ENCODE measurements at places on chromosomes 12 and 14.

- DNase-seq = no peak
Observed at GRCh38 chr12:42758806-42759205, 169.3 kb upstream of the PRICKLE1 start.

DNA sequence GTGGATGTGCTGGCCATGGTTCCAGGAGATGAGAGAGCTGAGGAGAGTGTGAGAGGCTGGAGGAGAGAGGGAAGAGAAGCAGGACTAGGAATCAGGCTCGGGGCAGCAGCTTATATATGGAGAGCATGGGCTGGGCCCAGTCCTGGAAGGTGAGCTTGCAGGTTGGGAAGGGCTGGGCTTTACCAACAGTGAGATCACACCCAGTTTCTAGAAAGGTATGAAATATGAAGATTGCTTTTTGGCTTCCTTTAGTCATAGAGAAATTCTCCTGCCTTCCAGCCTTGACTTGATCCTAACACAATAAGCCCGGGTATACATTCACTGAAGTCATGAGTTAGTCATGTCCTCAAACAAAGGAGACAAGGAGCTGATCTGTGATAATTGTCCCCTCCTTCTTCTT lies at the start of gene KRT6A:
KRT6A (minus strand) TSS at position 86 of the 400 bp plus-strand sequence; CDS start at position 17, 69 bp downstream.
- no peak for DNase-seq

GRCh38 chr12:10750385-10750727 lies 27.2 kb upstream of the YBX3 start:
- DNase-seq = no peak

GRCh38 chr12:132481345-132481744 lies 8.6 kb upstream of the FBRSL1 start:
- DNase-seq = no peak

DNA sequence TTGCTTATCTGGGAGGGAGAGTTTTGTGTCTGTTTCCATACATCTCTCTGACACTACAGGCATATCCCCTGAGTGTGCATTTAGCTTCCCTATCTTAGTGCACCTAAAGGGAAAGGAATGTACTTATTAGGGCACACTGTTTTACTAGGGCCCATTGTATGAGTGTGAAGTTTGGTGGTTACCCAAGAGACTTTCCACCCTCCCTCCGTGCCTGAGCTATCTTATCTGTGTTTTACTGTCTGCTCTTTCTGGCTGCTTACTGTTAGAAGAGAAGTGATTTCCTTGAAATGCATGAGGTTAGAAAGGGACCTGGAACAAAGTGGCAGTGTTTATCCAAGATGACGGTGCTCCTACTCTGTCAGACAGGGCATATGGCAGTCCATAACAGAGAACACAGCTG lies 8.5 kb upstream of the SVOP start:
- DNase-seq = no peak

GRCh38 chr14:104148433-104149277 lies 10.3 kb downstream of the KIF26A start:
- no peak for DNase-seq

- DNase-seq = peak; percentile 89
Observed at GRCh38 chr12:6953442-6954315, 2.5 kb downstream of the PTPN6 start.

DNA sequence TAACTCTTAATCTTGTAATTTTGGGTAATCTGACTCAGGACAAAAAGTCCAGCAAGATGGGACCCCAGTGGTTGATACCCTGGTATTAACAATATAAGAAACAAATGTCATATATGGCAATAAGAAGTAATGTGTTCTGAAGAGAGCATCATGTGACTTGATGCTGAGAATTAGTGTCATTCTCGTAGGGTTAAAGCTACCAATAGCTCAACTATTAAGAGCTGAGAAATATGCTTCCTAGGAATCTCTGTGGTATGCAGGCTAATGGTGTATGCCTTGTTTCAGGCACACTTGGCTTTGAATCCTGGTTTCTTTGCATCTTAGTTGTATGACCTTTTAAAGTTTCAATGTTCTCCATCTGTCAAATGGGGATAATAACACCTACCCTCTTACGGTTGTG lies 9.1 kb downstream of the MYRFL start:
- no peak for DNase-seq
